ENCODE measurements at places on chromosomes 12 and 14. TPM values are rescaled to one million over a fixed set of nuclear protein-coding genes. Genes with fewer than 3 reads are reported as not detected.

Gene ANAPC7
- total RNA-seq = 42.2 TPM

Gene BMP4
- total RNA-seq = 2.2 TPM

GRCh38 chr14:51516706-51517395 lies 134.9 kb upstream of the FRMD6 start:
- DNase-seq = no peak

GRCh38 chr14:51701951-51702350 lies 50.2 kb downstream of the FRMD6 start:
- DNase-seq = no peak

Gene AMIGO2
- 31.0 TPM for total RNA-seq

GRCh38 chr14:103630364-103631108 lies 1.5 kb downstream of the KLC1 start:
- no peak for DNase-seq

GRCh38 chr14:65604936-65605335 lies 192.4 kb downstream of the FUT8 start:
- DNase-seq = no peak

Gene PLEKHD1
- total RNA-seq = 0.22 TPM

- DNase-seq = no peak
These were observed 303.5 kb downstream of the EGLN3 start for GRCh38 chr14:33647385-33647786.

Gene SYCP3
- total RNA-seq = not detected

DNA sequence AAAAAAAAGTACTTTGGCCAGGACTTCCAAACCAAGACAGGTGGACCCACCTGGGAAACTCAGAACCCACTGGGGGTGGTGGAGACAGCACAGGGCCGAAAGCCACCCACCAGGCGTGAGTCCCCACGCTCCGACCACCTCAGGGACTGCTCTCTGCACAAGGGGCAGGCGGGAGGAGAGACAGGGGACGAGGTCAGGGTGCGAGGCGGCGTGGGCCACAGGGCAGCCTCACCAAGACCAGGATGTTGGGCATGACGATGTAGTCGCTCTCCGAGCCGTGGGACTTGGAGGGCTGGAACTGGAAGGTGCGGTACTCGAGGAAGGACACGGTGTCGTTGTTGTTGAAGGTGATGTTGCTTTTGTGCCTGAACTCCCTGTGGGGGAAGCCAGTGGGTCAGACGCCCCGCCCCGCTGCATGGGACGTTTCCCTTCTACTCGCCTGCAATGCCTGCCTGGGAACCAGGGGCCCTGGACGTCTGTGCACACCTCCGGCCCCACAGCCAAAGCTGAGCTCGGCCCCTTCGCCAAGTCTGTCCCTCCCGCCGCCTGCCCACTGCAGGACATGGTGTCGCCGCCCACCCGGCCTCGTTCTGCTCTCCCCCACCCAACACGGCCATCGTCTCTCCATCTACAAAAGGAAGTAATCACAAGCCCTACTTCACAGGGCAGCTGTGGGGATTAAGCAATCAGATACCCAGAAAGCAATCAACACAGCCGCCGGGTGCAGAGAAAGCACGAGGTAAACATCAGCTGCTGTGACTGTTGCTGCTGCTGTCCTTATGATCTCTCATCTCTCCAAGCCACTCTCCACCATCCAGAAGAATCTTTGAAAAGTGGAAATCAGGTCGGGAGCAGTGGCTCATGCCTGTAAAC lies 48.7 kb downstream of the SCARB1 start:
- no peak for DNase-seq

- DNase-seq = no peak
These were observed 340.8 kb downstream of the PDZRN4 start for GRCh38 chr12:41528874-41529273.

Gene PRB2
- total RNA-seq = not detected

Gene TMEM132D
- total RNA-seq = not detected

DNA sequence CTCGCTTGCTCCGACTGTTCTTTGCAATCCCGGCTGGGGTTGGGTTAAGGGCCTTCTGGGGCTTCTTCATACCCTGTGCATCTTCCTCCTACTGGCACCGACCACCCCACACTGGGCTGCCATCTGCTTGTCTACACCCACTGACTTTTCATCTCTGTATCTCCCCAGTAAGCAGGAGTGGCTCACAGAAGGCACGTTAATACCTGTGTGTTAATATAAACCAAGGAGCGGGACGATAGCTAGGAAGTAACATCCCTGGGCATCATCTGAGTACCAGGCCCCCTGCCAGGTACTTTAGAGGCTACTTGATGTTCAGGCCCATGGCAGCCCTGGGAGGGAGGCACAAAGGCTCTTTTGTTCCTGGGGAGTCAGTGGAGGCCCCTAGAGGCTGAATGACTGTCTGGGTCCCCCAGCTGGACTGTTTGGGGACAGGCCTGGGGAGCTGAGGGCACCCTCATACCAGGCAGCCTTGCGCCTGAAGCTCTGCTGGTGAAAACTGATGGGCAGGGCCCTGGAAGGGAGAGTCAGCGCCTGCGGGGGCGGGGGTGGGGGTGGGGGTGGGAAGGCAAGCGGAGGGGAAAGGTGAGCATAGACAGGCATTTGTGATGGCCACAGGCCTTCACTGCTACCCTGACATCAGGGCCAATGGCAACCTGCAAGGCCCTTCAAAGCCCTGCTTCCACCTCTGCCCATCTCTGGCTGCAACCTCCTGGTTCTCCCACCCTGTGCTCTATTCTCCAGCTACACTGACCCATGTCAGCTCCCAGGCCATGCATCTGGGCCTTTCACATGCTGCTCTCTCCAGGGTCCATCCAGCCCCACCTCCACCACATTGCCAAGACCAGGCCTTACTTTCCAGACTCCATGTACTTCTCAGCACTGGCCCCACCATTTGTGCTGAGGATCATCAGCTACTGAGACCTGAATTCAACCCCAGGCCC lies 34.2 kb upstream of the DEGS2 start:
- peak; percentile 59 for DNase-seq

Gene AQP5
- total RNA-seq = 0.22 TPM

Gene LAG3
- 0.96 TPM for total RNA-seq

DNA sequence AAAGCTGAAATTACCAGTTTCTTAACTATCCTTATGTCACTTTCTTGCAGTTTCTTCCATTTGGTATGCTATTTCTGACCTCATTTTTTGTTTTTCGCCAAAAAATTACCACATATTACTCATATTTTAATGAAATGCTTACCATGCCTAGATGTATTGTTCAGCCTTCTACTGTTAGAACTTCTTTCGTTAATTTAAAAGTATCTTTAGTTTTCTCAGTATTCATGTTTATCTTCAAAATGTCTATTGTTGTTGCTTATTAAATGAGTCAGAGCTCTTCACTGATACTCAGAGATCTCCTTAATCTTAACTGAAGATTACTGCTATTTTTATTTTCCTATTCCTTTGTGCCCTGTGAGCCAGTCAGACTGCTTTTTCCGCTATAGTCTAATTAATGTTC lies 20.5 kb downstream of the RAP1B start:
- no peak for DNase-seq

GRCh38 chr12:93723568-93723930 lies 46.4 kb downstream of the CRADD start:
- no peak for DNase-seq

Gene PTGDR
- total RNA-seq = not detected

Gene PPP1R1A
- total RNA-seq = 3.1 TPM

DNA sequence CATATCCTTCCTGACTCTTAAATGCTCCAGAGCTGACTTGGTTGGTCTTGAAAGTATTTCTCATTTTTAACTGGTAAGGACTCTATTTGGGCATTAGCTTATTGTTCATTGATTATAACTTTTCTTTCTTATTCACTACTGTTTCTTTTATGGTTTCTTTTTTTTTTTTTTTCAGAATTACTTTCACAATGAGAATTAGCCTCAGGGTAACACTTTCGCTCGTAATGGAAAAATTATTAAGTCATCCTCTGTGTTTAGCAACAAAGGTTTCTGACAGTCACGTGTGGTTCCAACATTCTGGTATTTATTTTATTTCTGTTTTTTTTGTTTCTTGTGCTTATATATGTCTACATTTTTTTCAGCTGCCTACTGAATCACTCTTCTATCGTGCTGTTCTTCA lies 80.0 kb downstream of the METTL25 start:
- DNase-seq = no peak

DNA sequence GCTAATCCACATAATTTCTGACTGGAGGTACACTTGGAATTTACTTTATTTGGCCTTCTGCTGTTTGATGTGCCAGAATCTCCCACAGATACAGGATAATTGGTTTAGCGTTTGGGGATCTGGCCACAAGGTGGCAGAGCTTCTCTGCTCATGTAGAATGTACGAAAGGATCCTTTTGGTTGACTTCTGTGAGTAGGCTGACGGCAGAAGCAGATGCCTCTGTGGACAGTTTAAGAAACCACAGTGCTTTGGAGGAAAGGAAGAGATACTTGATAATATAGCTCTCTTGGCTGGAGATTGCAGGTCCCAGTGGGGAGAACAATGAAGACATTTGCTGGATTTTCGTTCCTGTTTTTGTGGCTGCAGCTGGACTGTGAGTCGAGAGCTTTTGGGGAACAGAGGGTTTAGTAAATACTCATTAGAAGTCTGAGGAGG lies 75.3 kb upstream of the OR4E1 start:
- DNase-seq = no peak

Gene MAP3K9
- 2.6 TPM for total RNA-seq

- no peak for DNase-seq
These were observed 111.4 kb downstream of the EPS8 start for GRCh38 chr12:15677726-15678201.

GRCh38 chr14:23310546-23310945 lies 3.9 kb downstream of the BCL2L2 start:
- DNase-seq = no peak

DNA sequence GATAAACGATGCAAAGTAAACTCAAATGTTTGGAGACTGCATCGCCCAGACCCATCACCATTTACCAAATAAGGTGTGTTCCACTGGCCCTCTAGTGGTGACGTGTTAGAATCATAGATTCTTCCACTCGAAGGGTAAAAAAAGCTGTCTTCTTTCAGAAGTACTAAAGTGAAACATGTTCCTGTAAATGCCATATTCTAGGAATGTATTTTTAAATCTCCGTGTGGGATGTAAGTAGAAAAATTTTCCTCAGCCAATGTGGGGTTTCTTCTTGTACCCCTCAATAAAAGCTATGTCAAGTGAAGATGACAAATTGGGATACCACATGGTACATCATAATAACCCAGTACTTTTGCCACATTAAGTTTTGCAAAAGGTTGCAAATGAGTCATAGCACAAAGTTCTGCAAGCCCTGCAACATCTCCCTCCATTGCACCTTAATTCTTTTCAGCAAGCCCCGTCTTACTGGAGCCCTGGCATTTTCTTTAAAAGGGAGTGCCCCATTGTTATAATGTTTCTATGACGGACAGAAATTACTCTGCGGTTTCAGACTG lies 100.8 kb downstream of the CCER1 start:
- peak; percentile 25 for DNase-seq

GRCh38 chr12:117139025-117139717 lies 40.0 kb upstream of the TESC start:
- DNase-seq = no peak

Gene TMTC2
- 3.0 TPM for total RNA-seq

- no peak for DNase-seq
These were observed 4.4 kb downstream of the MSRB3 start for GRCh38 chr12:65282840-65283239.

GRCh38 chr12:11778713-11779685 lies 129.5 kb downstream of the ETV6 start:
- DNase-seq = peak; percentile 53

Gene DYRK4
- 32.3 TPM for total RNA-seq

Gene GPR162
- 3.6 TPM for total RNA-seq
